RPMI7951 (cell line): ENCODE measurements at places on chromosomes 13 and 19. TPM values are rescaled to one million over a fixed set of nuclear protein-coding genes. Genes with fewer than 3 reads are reported as not detected.

- no peak for DNase-seq
Observed at GRCh38 chr19:11169896-11170678, 14.5 kb upstream of the SPC24 start.

Gene PSG1
- 0.24 TPM in 1 of 2 replicates, not detected in the other for total RNA-seq

Gene CEACAM19
- total RNA-seq, result 0.12 and 0.20 TPM in 2 replicates

- DNase-seq, result no peak
Observed at GRCh38 chr13:76552041-76552772, 334.0 kb downstream of the KCTD12 start.

GRCh38 chr19:7545904-7546303, 10.4 kb downstream of the PNPLA6 start:
- no peak for DNase-seq

GRCh38 chr13:29849731-29850212, 645 bp downstream of the UBL3 start:
- DNase-seq, result peak; percentile 64

Gene LILRA5
- total RNA-seq, result not detected in 2 replicates

DNA sequence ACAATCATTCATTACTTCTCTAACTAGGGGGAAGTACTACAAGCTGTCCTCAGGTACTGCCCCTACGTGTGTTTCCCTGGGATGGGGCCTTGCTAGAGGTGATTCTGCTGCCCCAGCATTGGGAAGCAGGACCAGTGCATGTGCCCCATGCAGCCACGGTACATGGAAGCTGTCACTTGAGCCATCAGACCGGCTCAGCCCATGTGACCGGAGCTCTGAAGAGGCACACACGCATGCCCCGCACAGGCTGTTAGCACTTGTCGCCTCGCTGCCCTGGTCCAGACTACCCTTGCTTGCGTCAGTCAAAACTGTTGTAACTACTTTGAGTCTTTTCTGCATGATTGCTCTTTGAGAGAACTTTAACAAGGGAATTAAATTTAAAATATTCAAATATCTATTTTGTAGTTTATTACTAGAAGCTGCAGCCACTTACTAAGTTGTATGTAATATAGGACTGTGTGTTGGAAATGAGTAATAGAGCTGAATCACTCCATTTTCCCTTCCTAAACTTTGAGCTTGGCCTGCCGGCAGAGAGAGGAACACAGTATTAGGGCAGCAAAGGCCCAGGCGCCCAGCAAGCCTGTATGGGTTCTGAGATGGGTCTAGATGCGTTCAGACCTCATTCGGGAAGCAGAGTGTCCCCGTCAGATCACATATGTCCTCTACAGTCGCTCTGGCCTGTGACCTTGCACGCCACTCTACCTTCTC, 42.2 kb downstream of the DHRS12 start:
- no peak for DNase-seq

- DNase-seq, result no peak
Observed at GRCh38 chr13:44340508-44340907, 33.1 kb upstream of the SERP2 start.

- no peak for DNase-seq
Observed at GRCh38 chr19:47093254-47093653, 20.3 kb downstream of the ZC3H4 start.

Gene PNMA8A
- 0.20 TPM in 1 of 2 replicates, not detected in the other for total RNA-seq

- DNase-seq, result no peak
Observed at GRCh38 chr13:27973291-27973690, 4.2 kb upstream of the CDX2 start.
